ENCODE measurements at places on chromosomes 3 and 15. TPM values are rescaled to one million over a fixed set of nuclear protein-coding genes. Genes with fewer than 3 reads are reported as not detected.

DNA sequence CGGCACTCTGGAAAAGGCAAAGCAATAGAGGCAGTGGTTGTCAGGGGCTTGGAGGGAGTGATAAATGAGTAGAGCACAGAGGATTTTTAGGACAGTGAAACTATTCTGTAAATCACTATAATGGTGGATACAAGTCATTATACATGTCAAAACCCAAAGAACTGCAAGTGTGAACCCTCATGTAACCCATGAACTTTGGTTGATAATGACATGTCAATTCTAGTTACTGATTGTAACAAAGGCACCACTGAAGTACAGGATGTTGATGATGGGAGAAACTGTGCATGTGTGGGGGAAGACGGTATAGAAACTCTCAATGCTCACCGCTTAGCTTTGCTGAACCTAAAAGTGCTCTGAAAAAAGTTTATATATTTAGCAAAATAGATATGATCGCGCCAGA is 36.0 kb downstream of the BTLA start:
- DNase-seq, result no peak

GRCh38 chr3:124206225-124207055 is 214.5 kb upstream of the ROPN1 start:
- DNase-seq, result no peak

DNA sequence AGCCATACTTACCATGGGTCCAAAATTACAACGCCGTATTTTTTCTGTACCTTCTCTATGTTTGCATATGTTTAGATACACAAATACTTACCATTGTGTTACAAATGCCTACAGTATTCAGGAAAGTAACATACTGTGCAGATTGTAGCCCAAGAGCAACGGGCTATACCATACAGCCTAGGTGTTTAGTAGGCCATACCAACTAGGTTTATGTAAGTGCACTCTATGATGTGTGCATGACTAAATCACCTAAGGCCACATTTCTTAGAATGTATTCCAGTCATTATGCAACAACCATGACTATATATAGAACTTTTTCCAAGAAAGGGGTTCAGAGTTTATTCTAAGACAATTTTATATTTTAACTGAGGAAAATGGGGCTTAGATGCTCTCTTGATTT is 411.7 kb downstream of the MAGI1 start:
- DNase-seq, result no peak

DNA sequence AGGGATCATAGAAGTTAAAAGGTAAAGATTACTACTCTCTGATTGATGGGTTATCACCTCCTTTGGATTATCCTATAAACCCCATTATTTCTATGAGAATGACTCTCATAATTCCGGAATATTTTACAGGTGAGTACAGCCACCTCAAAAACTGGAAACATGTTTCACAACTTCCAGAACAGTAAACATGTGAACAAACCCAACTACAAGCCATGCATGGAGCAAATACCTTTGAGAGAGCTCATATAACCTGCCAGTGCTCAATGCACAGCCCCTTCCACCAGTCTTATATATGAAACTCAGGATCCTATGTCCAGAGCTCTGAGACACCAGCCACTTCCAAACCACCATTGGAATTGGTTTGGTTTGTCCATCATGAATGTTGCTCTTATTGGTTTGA is 208.0 kb downstream of the MECOM start:
- DNase-seq, result no peak

- no peak for DNase-seq
These were observed 822.7 kb downstream of the TUSC7 start for GRCh38 chr3:117532268-117532667.

- DNase-seq, result peak; percentile 40
These were observed 18.8 kb downstream of the TIPARP start for GRCh38 chr3:156693166-156693565.

DNA sequence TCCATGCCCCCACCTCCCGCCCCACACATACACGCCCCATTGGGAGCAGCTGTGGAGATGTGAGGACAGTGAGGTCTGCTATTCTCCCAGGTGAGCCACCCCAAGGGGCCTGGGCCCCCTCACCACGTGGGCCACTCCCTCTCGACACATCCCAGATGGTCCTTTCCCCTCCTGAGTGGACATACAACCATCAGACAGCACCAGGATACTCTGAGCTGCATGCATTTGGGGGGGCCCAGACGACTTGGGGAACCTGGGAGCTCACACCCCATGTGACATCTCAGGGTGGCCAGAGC is 17.5 kb downstream of the FBLN2 start:
- no peak for DNase-seq

DNA sequence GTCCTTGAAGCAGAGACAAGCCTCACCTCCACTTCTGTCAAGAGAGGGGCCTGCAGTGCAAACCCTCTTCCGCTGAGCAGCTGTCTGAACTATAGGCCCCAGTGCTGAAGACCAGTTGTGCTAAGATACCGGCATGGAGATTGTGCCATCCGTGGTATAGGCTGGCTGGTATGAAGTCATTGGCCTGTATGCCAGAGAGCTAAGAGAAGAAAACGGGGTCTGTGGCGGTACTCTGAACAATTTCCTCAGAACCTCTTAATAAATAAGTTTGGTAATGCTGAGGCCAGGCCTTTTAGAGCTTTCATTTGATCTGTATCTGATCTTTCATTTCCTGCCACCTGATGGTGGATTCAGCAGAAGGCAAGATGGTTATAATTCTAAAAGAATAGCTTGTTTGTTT is 123.0 kb downstream of the LRIG1 start:
- no peak for DNase-seq

DNA sequence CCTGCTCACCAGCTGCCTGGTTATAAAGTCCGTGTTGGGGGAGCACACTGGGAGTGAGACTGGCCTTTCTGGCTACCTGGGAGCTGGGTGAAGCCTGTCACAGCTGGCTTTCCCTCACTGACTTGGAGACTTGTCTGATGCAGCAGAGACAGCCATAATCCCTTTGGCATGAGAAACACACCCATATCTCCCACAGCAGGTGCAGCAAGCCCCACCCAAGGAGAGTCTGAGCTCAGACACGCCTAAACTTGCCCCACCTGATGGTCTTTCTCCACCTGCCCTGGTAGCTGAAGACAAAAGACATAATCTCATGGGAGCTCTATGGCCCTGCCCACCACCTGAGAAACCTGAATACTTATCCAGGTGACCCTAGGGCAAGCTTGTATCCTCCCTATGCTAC is 54.8 kb downstream of the NMD3 start:
- DNase-seq, result peak; percentile 37

DNA sequence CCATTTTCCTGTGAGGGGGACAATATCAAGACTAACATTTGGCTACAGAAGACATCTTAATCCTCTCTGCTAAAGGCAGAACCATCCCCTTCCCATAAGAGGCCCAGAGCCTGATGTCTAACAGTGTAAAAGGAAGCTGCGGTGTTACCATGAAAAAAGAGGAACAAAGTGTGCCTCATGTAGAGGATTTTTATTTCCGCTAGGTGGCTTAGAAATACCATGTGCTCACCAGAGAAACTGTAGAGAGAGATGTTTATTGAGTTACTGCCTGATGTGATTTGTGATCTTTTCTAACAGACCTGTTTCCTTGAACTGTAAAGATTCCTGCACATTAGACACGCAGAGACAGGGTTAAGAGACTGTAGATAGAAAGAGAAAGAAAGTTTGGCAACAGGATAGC is 22.0 kb downstream of the OR5H15 start:
- peak; percentile 41 for DNase-seq

DNA sequence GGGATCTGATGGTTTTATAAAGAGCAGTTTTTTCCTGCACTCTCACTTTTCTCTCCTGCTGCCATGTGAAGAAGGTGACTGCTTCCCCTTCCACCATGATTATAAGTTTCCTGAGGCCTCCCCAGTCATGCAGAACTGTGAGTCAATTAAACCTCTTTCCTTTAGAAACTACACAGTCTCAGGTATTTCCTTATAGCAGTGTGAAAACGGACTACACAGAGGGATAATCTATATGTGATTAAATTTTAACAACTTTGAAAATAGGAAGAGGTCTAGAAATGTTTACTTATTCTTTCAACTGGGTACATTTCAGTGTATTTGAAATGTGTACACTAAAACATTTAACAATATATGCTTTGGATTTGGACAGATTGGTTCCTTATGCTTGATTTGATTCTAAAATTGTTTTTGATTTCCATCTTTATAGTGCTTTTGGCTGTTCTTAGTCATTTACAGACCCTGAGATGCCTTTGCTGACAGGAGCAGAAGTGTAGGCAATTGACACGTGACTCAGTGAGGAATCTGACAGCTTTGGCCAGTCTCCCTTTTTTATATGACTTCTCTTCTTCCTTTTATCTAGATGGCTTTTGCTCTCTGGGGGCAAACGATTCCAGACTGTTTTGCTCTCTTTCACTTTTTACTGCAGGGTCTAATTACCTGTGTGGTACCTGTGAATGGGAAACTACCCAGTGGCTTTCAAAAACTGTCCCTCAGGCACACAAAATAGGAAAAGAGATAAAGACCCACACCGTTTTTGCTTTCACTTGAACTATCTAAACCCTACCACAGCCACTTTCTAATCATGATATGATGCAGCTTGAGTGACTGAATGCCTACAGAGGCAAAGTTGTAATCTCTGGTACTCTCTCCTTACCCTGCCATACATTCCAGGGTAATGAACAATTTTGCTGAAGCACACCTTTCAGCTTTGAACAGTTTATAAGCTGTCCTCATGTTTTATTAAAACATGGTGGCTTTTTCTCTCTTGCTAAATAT is 422.6 kb downstream of the ROBO1 start:
- DNase-seq, result no peak

- no peak for DNase-seq
These were observed 113.1 kb downstream of the ATG7 start for GRCh38 chr3:11385326-11385725.

- peak; percentile 75 for DNase-seq
These were observed 141.4 kb upstream of the MRPS22 start for GRCh38 chr3:139202226-139202958.

GRCh38 chr3:108182339-108182738 is 39.9 kb downstream of the IFT57 start:
- DNase-seq, result no peak

GRCh38 chr15:92366381-92366780 is 27.3 kb upstream of the ST8SIA2 start:
- DNase-seq, result no peak

DNA sequence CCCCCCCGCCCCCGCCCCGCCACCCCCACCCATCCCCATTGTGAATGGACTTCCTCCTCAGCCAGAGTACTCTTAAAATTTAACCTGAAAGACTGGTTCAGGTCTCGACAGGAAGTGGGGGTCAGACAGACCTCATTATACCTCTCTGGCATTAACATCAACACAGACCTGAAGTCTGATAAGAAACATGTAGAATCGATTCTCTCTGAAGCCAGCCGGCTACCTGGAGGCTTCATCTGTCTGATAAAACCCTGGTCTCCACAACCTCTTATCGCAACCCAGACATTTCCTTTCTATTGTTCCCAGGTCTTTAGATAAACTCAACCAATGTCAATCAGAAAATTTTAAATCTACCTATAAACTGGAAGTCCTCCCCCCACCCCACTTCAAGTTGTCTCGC is 42.6 kb downstream of the SLCO2A1 start:
- no peak for DNase-seq

- DNase-seq, result no peak
These were observed 6.7 kb upstream of the USP13 start for GRCh38 chr3:179646177-179646576.

GRCh38 chr3:153906366-153906765 is 214.8 kb upstream of the ARHGEF26 start:
- no peak for DNase-seq

DNA sequence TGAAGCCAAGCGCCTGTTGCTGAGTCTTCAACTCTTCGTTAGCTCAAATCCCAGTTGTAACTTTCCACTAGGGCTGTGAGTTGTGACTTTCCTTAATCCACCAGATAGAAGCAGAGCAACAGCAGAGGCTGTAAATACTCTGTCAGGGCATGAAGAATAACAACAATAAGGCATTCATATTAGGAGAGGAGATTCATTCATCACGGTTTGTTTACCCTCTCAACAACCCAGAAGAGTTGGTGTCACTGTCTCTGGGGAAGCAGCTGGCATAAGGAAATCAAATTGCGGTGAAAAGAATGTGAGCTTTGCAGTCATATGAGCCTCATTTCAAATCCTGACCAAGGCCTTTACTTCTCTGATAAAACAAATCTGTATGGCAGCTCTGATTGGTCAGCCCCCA is 184.8 kb downstream of the SHQ1 start:
- no peak for DNase-seq

The SCN5A gene
- total RNA-seq, result not detected

The MYL3 gene
- total RNA-seq, result not detected

The UCN2 gene
- not detected for total RNA-seq

The HCN4 gene
- not detected for total RNA-seq

The KPNA1 gene
- 26.4 TPM for total RNA-seq

The TUSC7 gene
- total RNA-seq, result not detected

The POPDC2 gene
- 0.16 TPM for total RNA-seq

The SCG5 gene
- 0.37 TPM for total RNA-seq

The MELTF gene
- 15.3 TPM for total RNA-seq

The DTWD1 gene
- 6.2 TPM for total RNA-seq

The ZPLD1 gene
- not detected for total RNA-seq

The XPC gene
- 8.6 TPM for total RNA-seq

The AADAC gene
- 0.08 TPM for total RNA-seq

The TRH gene
- total RNA-seq, result not detected

The CD86 gene
- not detected for total RNA-seq

The CRABP1 gene
- total RNA-seq, result not detected
